Neural crest cell (in vitro differentiated cells): ENCODE measurements at places on chromosomes 2 and 18. TPM values are rescaled to one million over a fixed set of nuclear protein-coding genes. Genes with fewer than 3 reads are reported as not detected.

DNA sequence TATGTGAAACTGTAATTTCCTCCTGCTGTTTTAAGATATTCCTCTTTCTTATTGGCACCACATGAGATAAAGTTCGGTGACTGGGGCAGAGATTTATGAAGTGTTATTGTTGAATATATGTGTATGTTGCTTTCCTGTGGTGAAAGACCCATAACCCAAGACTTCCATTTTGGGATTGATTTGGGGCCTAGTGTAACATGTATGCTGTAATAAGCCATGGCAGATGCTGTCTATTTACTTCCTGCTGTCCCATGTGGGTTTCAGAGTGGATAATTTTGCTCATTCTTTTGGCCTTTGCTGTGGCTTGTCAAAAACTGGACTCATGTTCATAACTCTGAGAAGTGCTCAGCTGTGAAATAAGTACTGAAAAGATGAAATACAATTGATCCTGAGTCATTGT, 10.8 kb upstream of the MYO1B start:
- H3K4me1 ChIP-seq: peaks cover 12% of the 10 kb centered on the region
- no peaks in the 10 kb centered on the region for H3K27me3 ChIP-seq
- no peak for DNase-seq

DNA sequence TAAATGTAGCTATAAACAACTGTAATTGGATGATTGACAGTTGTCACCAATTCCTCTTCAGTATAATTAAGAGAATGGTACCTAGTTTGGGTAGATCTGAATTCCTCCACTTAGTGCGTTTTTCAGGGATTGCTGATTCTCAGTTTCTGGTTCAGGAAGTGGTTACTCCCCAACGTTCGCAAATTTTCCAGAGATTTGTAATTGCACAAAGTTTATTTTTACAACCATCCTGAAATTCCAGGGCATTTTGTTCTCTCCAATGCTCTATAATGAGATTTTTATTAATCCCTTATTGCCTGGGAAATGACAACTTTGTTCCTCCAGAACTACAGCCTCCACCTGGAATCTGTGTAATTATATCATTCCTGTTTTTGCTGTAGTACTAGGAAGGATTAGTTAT, 710.6 kb upstream of the ZEB2 start:
- no peak for DNase-seq
- H3K36me3 ChIP-seq: no peaks in the 10 kb centered on the region
- H3K27ac ChIP-seq: no peak overlapping the region

- no peak overlapping the region for H3K27ac ChIP-seq
- H3K4me3 ChIP-seq: no peak overlapping the region
- DNase-seq: no peak
- peaks cover 15% of the 10 kb centered on the region for H3K36me3 ChIP-seq
- H3K27me3 ChIP-seq: no peaks in the 10 kb centered on the region
Observed at GRCh38 chr2:156536534-156536933, 100.4 kb downstream of the GPD2 start.

GRCh38 chr2:9167718-9168657, 38.6 kb upstream of the ASAP2 start:
- no peak overlapping the region for H3K27ac ChIP-seq
- peaks cover 29% of the 10 kb centered on the region for H3K4me1 ChIP-seq
- H3K36me3 ChIP-seq: no peaks in the 10 kb centered on the region
- no peak for DNase-seq
- H3K27me3 ChIP-seq: no peaks in the 10 kb centered on the region

- H3K4me3 ChIP-seq: no peak overlapping the region
- peaks cover 17% of the 10 kb centered on the region for H3K27me3 ChIP-seq
- DNase-seq: peak; percentile 11
- H3K4me1 ChIP-seq: peaks cover 18% of the 10 kb centered on the region
- H3K36me3 ChIP-seq: peaks cover 2% of the 10 kb centered on the region
Observed at GRCh38 chr2:46780801-46781445, 134.7 kb downstream of the MCFD2 start.

- peak overlapping the region; percentile 45 for H3K4me3 ChIP-seq
- no peak overlapping the region for H3K27ac ChIP-seq
- H3K27me3 ChIP-seq: no peaks in the 10 kb centered on the region
- H3K4me1 ChIP-seq: peaks cover 49% of the 10 kb centered on the region
- no peak for DNase-seq
- no peaks in the 10 kb centered on the region for H3K36me3 ChIP-seq
Observed at GRCh38 chr18:31680831-31681568, 3.4 kb downstream of the B4GALT6 start.

The EPB41L3 gene
- total RNA-seq: 12.4 and 13.1 TPM in 2 replicates

DNA sequence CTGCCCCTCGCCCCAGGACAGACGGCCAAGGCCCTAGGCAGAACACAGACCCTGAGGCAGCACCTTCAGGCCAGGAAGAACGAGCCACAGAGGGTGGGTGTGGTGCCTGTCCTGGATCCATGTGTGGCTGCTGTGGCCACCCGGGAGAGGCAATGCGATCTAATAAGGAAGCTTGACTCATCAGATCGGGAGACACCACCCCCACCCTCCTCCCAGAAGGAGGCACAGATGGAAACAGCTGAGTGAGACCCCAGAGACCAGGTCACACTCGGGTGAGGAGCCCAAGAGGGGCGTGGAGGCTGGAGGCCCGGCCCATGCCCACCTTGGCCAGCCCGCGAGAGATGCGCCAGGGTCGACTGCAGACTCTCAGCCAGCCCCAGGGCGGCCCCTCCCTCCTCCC, 20.3 kb downstream of the KCNG2 start:
- peaks cover 39% of the 10 kb centered on the region for H3K27me3 ChIP-seq
- no peak overlapping the region for H3K27ac ChIP-seq
- no peaks in the 10 kb centered on the region for H3K36me3 ChIP-seq
- H3K4me3 ChIP-seq: no peak overlapping the region
- no peaks in the 10 kb centered on the region for H3K4me1 ChIP-seq
- DNase-seq: no peak

GRCh38 chr2:234873828-234874173, 78.0 kb upstream of the SH3BP4 start:
- H3K4me3 ChIP-seq: no peak overlapping the region
- peaks cover 17% of the 10 kb centered on the region for H3K4me1 ChIP-seq
- H3K36me3 ChIP-seq: peaks cover 18% of the 10 kb centered on the region
- no peak overlapping the region for H3K27ac ChIP-seq
- no peaks in the 10 kb centered on the region for H3K27me3 ChIP-seq

GRCh38 chr18:45463451-45463850, 151.8 kb upstream of the SLC14A2 start:
- H3K4me3 ChIP-seq: no peak overlapping the region
- peaks cover 13% of the 10 kb centered on the region for H3K4me1 ChIP-seq
- H3K27me3 ChIP-seq: no peaks in the 10 kb centered on the region
- H3K27ac ChIP-seq: no peak overlapping the region
- no peak for DNase-seq

DNA sequence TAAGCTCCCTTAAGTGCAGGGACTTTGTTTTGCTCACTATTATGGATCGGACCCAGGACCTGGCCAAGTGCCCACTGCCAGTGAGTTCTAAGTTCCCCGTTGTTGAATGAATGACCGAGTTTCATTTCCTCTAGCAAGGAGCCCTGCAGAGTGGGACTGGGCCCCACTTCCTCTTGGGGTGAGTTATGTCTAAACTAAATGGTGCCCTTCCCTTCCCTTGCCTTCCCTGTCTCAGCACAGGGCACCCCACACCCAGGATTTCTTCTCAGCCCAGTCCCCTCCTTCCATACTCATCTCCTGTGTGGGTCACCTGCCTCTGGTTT, 195.3 kb upstream of the HS6ST1 start:
- H3K4me1 ChIP-seq: no peaks in the 10 kb centered on the region
- DNase-seq: no peak
- peak overlapping the region; percentile 78 for H3K27ac ChIP-seq
- H3K27me3 ChIP-seq: no peaks in the 10 kb centered on the region
- no peak overlapping the region for H3K4me3 ChIP-seq
- H3K36me3 ChIP-seq: no peaks in the 10 kb centered on the region

DNA sequence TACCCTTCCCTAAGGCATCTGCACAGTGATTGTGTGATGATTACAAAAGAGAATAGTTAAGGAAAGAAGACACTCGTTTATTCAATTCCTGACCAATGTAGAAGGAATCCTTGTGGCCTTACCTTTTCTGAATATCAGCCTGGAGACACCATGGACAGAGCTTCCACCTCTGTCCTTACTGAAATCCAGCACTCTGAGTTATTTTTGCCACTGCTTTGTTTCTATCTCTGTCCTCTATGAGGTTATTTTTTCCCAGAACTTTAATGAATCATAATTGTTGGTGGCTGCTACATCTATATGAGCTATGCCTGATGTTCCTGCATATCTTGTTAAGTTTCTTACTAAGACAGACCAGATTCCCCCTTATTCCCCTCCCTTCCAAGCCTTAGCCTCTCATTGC, 275.1 kb downstream of the SETBP1 start:
- no peak overlapping the region for H3K27ac ChIP-seq
- H3K27me3 ChIP-seq: no peaks in the 10 kb centered on the region
- peaks cover 46% of the 10 kb centered on the region for H3K36me3 ChIP-seq
- no peak overlapping the region for H3K4me3 ChIP-seq

DNA sequence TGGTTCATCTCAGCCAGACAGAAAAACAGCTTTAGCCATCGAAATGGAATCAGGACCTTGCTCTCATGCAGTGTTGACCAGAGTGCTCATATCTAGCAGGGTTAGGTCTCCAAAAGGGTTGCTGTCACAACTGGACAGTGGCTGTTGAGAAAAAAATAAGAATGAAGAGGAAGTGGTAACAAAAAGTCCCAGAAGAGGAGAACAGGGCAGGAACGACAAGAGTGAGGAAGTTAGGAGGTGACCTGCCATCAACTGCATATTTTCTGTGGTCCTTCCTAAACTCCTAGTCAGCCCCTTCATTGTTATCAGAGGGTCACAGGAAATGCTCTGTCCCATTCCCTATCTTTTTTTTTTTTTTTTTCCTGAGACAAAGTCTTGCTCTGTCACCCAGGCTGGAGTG, 188.1 kb upstream of the LINC00305 start:
- H3K4me1 ChIP-seq: peaks cover 28% of the 10 kb centered on the region
- no peaks in the 10 kb centered on the region for H3K27me3 ChIP-seq
- no peak for DNase-seq
- H3K4me3 ChIP-seq: no peak overlapping the region
- H3K27ac ChIP-seq: no peak overlapping the region

The NEU2 gene
- not detected in 2 replicates for total RNA-seq

The STON1 gene
- total RNA-seq: 13.2 and 15.0 TPM in 2 replicates

GRCh38 chr18:75241705-75242104, 31.1 kb downstream of the TSHZ1 start:
- no peak for DNase-seq
- no peaks in the 10 kb centered on the region for H3K4me1 ChIP-seq
- no peak overlapping the region for H3K27ac ChIP-seq
- no peaks in the 10 kb centered on the region for H3K27me3 ChIP-seq
- H3K4me3 ChIP-seq: no peak overlapping the region

The KLHL30 gene
- 0.23 and 0.25 TPM in 2 replicates for total RNA-seq

The GNLY gene
- total RNA-seq: not detected in 2 replicates

The GRHL1 gene
- 2.0 and 3.4 TPM in 2 replicates for total RNA-seq

DNA sequence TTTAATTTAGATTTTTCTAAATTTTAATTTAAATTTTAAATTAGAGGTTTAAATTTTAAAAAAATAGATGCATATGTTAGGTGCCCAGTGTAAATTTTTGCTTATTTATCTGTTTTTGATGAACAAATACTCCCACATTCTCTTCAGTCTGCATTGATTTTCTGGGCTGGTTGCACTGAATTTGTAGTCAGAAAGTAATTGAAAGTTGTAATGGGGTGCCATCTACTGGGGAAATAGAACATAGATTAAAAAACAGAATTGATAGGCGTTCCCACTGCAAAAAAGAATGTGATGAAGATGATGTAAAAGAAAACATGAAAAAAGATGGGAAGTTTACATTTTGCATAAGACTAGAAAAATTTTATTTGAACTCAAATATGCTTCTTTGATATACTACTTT, 51.7 kb upstream of the CCDC85A start:
- peaks cover 16% of the 10 kb centered on the region for H3K4me1 ChIP-seq
- H3K27me3 ChIP-seq: no peaks in the 10 kb centered on the region
- H3K27ac ChIP-seq: no peak overlapping the region
- no peaks in the 10 kb centered on the region for H3K36me3 ChIP-seq
- DNase-seq: no peak

The ABHD3 gene
- total RNA-seq: 21.1 and 24.7 TPM in 2 replicates

DNA sequence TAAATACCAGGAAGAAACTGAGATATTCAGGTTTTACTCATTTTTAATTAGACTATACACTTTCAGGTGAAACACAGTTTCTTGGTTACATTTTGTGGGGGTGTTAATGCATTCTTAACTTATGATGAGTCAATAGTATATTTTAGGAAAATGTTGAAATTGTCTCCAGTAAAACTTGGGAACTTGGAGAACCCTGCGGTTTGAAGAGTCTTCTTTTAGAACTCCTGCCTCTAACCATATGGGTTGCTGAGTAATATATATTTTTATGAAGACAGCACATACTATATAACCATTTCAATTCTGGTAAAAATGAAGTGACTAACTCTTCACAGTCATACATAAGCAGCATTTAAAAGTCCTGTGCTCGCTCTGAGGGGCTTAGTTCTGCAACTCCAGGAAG, 308.2 kb upstream of the LRATD1 start:
- no peak for DNase-seq
- H3K27ac ChIP-seq: no peak overlapping the region
- no peaks in the 10 kb centered on the region for H3K36me3 ChIP-seq
- no peak overlapping the region for H3K4me3 ChIP-seq

- no peaks in the 10 kb centered on the region for H3K27me3 ChIP-seq
- no peak overlapping the region for H3K27ac ChIP-seq
- H3K36me3 ChIP-seq: no peaks in the 10 kb centered on the region
- H3K4me3 ChIP-seq: no peak overlapping the region
- no peak for DNase-seq
- peaks cover 8% of the 10 kb centered on the region for H3K4me1 ChIP-seq
Observed at GRCh38 chr2:121255358-121255757, 29.6 kb downstream of the TFCP2L1 start.

DNA sequence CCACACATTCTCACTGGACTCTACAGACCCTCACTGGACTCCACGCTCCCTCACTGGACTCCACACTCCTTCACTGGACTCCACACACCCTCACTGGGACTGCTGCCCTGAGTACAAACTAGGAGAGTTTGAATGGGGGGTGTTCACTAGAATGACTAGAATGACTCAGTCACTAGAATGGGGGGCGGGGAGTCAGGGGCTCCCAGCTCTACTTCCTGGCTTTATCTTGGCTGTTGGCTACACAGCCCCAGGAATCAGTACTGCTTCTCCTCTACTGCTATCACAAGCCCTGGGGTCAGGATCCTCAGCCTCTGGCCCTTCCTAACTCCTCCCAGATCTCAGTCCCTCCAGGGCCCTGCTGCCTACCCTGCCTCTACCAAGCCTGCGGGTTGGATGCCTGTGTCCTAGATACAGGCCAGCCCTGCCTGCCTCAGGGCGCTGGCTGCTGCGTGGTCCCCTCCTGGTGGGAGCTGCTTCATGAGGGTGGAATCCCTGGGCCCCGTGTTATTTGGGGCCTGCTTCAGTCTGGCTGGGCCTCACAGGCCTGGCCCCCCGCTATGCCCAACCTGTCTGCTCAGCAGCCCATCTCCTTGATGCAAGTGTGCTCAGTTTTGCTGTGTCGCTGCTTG, 7.8 kb downstream of the PTMA start:
- peak overlapping the region; percentile 1 for H3K27ac ChIP-seq
- H3K27me3 ChIP-seq: peaks cover 52% of the 10 kb centered on the region
- H3K4me3 ChIP-seq: peak overlapping the region; percentile 91
- H3K36me3 ChIP-seq: peaks cover 31% of the 10 kb centered on the region
- no peak for DNase-seq
- H3K4me1 ChIP-seq: peaks cover 54% of the 10 kb centered on the region

The DPP10 gene
- total RNA-seq: 2.1 and 3.0 TPM in 2 replicates

The VAMP8 gene
- total RNA-seq: 1.1 and 2.1 TPM in 2 replicates

GRCh38 chr2:181164699-181165098, 184.3 kb downstream of the UBE2E3 start:
- no peak for DNase-seq
- H3K36me3 ChIP-seq: peaks cover 10% of the 10 kb centered on the region
- H3K27me3 ChIP-seq: no peaks in the 10 kb centered on the region
- H3K4me1 ChIP-seq: peaks cover 4% of the 10 kb centered on the region
